CD4-positive, CD25-positive, alpha-beta regulatory T cell (primary cell): ENCODE measurements at places on chromosomes 6 and 20. TPM values are rescaled to one million over a fixed set of nuclear protein-coding genes. Genes with fewer than 3 reads are reported as not detected.

GRCh38 chr6:29502181-29502580, 14.4 kb upstream of the MAS1L start:
- H3K4me3 ChIP-seq, result no peak overlapping the region
- H3K4me1 ChIP-seq, result no peaks in the 10 kb centered on the region
- no peak overlapping the region for H3K27ac ChIP-seq
- H3K36me3 ChIP-seq, result no peaks in the 10 kb centered on the region
- peaks cover 8% of the 10 kb centered on the region for H3K27me3 ChIP-seq

The ENPP5 gene
- not detected for total RNA-seq

- H3K27ac ChIP-seq, result no peak overlapping the region
- no peaks in the 10 kb centered on the region for H3K36me3 ChIP-seq
- no peak overlapping the region for H3K4me3 ChIP-seq
- H3K27me3 ChIP-seq, result no peaks in the 10 kb centered on the region
- no peaks in the 10 kb centered on the region for H3K4me1 ChIP-seq
These were observed 86.8 kb downstream of the GJA1 start for GRCh38 chr6:121522265-121522664.

DNA sequence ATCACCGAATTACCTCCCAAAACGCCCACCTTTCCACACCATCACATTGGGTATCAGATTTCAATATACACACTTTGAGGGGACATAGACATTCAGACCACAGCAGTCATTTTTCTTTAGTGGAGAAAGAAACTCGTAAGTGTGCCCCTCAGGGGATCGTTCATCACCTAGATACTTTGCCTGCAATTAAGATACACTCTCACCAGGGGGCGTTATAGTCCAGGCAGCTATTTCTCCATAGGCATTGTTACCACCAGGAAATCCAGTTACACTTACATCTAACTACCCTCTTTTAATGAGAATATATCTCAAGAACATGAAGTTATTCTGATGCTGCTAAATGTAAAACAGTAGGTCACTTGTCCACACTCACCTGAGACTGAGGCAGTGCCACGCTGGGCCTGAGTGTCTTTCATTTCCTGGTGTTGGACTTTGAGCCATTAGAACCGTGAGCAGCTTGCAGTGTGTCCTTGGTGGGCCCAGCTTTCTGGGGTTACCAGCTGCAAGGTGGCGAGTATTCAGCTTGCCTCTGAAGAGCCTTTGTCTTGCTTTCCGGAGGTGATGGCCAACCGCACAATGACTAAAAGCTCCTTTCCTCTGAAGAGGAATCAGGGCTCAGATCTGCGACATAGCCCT, 35.1 kb upstream of the UNC93A start:
- no peak overlapping the region for H3K27ac ChIP-seq
- peaks cover under 1% of the 10 kb centered on the region for H3K27me3 ChIP-seq
- no peak for DNase-seq
- H3K36me3 ChIP-seq, result no peaks in the 10 kb centered on the region
- H3K4me1 ChIP-seq, result no peaks in the 10 kb centered on the region

GRCh38 chr20:53382263-53382844, 211.3 kb downstream of the ZNF217 start:
- DNase-seq, result no peak
- no peaks in the 10 kb centered on the region for H3K36me3 ChIP-seq
- no peaks in the 10 kb centered on the region for H3K27me3 ChIP-seq
- H3K4me3 ChIP-seq, result no peak overlapping the region
- no peak overlapping the region for H3K27ac ChIP-seq

The RNF182 gene
- not detected for total RNA-seq

The PRDM13 gene
- total RNA-seq, result not detected

- peaks cover 4% of the 10 kb centered on the region for H3K27me3 ChIP-seq
- no peaks in the 10 kb centered on the region for H3K36me3 ChIP-seq
- DNase-seq, result no peak
- H3K4me3 ChIP-seq, result no peak overlapping the region
- no peaks in the 10 kb centered on the region for H3K4me1 ChIP-seq
- H3K27ac ChIP-seq, result no peak overlapping the region
These were observed 47.6 kb upstream of the MANEA start for GRCh38 chr6:95529762-95530161.

The TMEM244 gene
- total RNA-seq, result 1.1 TPM

The ADGRF5 gene
- not detected for total RNA-seq

- no peak overlapping the region for H3K4me3 ChIP-seq
- H3K27me3 ChIP-seq, result no peaks in the 10 kb centered on the region
- no peaks in the 10 kb centered on the region for H3K4me1 ChIP-seq
- H3K36me3 ChIP-seq, result no peaks in the 10 kb centered on the region
These were observed 255.7 kb upstream of the THEMIS start for GRCh38 chr6:128156321-128157111.

The C6orf118 gene
- total RNA-seq, result not detected

DNA sequence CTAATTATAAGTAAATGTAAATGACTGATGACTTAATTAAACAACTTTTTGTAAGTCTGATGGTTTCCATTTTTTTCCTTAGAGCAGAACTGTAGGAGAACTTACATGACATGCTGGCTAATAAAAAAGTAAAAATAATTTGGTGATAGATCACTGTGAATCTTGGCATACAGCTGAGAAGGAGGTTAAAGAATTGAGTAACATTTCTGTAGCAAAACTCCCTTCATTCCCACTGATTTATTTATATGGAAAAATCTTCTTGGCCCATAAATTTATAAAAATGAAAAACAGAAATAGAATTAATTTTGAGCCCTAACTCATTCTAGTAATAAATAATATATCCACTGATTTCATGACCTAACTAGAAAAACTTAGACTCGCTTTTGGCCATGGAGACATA, 48.1 kb downstream of the SLC22A3 start:
- H3K27me3 ChIP-seq, result peaks cover 4% of the 10 kb centered on the region
- no peak overlapping the region for H3K27ac ChIP-seq
- no peaks in the 10 kb centered on the region for H3K36me3 ChIP-seq
- no peak overlapping the region for H3K4me3 ChIP-seq
- H3K4me1 ChIP-seq, result peaks cover 12% of the 10 kb centered on the region
- DNase-seq, result no peak

DNA sequence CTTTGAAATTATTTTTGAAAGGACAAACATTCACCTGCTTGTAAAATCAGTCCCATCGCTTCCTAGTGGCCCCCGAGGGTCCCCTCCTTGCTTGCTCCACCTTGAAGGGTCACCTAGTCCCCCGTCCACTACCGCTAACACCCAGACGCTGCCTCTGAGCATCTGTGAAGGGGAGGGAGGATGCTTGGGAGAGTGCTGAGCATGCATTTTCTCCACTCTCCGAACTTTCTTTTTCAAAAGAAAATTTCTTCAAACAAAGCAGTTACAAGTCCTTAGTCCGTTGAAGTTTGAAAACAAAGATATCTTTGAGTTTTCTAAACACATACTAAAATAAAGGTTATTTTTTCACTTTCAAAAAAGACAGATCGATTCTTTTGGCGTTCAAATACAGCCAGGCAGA, 224.3 kb upstream of the ARID1B start:
- no peak for DNase-seq
- no peaks in the 10 kb centered on the region for H3K27me3 ChIP-seq
- H3K27ac ChIP-seq, result no peak overlapping the region
- no peak overlapping the region for H3K4me3 ChIP-seq
- no peaks in the 10 kb centered on the region for H3K36me3 ChIP-seq
- no peaks in the 10 kb centered on the region for H3K4me1 ChIP-seq

GRCh38 chr6:144602523-144603180, 317.5 kb downstream of the UTRN start:
- no peaks in the 10 kb centered on the region for H3K4me1 ChIP-seq
- H3K27ac ChIP-seq, result no peak overlapping the region
- peak; percentile 41 for DNase-seq

The C20orf96 gene
- 1.1 TPM for total RNA-seq

- peak overlapping the region; percentile 97 for H3K4me3 ChIP-seq
- H3K4me1 ChIP-seq, result peaks cover 37% of the 10 kb centered on the region
- no peaks in the 10 kb centered on the region for H3K27me3 ChIP-seq
- no peaks in the 10 kb centered on the region for H3K36me3 ChIP-seq
These were observed 101.6 kb upstream of the PRSS16 start for GRCh38 chr6:27145731-27146455.

The BPIFA1 gene
- total RNA-seq, result not detected

DNA sequence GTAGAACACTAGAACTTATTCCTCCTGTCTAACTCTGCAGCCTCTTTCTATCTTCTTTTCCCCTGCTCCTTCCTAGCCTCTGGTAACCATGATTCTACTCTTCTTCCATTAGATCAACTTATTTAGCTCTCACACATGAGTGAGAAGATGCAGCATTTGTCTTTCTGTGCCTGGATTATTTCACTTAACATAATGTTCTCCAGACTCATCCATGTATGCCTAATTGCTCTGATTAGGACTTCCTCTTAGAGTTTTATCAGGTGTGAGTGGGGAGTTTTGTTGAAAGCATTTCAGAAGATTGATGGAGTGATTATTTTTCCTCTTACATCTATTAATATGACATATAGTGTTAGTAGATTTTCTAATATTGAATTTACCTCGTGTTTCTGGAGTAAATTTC, 140.4 kb downstream of the CDKAL1 start:
- H3K4me1 ChIP-seq, result no peaks in the 10 kb centered on the region
- no peak overlapping the region for H3K4me3 ChIP-seq
- no peaks in the 10 kb centered on the region for H3K36me3 ChIP-seq
- no peaks in the 10 kb centered on the region for H3K27me3 ChIP-seq

- H3K4me3 ChIP-seq, result no peak overlapping the region
- H3K27ac ChIP-seq, result no peak overlapping the region
- H3K27me3 ChIP-seq, result no peaks in the 10 kb centered on the region
- H3K36me3 ChIP-seq, result no peaks in the 10 kb centered on the region
- no peaks in the 10 kb centered on the region for H3K4me1 ChIP-seq
- no peak for DNase-seq
These were observed 326.4 kb upstream of the MARCKS start for GRCh38 chr6:113530769-113531168.

DNA sequence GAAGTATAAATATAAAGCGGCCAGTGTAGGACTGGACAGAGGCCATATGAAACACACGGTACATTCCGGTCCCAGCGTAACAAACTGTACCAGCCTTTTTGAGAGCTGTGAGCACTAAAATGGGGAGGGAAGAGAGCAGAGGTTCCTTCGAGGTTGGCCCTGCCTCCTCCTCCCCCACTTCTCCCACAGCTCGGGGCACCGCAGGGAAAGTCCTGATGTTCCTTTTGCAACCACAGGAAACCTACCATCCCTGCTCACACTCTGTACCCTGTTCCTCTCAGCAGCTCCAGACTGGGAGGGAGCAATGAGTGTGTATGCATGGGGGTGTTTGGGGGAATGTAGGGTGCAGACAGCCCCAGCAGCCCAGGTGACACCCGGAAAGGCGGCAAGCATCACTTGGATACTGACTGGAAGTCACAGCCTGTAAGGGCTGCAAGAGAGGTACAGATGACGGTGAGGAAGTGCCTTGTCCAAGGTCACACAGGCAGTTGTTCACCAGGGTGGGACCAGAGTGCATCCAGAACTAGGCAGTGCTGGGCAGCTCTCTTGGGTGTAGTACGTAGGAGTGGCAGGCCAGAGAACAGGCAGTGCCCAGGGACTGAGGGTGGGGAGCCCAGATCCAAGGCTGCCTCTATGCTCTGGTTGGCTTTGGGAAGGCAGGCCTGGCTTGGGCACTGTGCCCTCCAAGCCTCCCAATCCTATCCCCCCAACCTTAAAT, 11.0 kb upstream of the ARMC12 start:
- H3K4me3 ChIP-seq, result no peak overlapping the region
- no peaks in the 10 kb centered on the region for H3K36me3 ChIP-seq
- H3K27ac ChIP-seq, result peak overlapping the region; percentile 90
- no peaks in the 10 kb centered on the region for H3K27me3 ChIP-seq
- peaks cover 60% of the 10 kb centered on the region for H3K4me1 ChIP-seq
- DNase-seq, result no peak

DNA sequence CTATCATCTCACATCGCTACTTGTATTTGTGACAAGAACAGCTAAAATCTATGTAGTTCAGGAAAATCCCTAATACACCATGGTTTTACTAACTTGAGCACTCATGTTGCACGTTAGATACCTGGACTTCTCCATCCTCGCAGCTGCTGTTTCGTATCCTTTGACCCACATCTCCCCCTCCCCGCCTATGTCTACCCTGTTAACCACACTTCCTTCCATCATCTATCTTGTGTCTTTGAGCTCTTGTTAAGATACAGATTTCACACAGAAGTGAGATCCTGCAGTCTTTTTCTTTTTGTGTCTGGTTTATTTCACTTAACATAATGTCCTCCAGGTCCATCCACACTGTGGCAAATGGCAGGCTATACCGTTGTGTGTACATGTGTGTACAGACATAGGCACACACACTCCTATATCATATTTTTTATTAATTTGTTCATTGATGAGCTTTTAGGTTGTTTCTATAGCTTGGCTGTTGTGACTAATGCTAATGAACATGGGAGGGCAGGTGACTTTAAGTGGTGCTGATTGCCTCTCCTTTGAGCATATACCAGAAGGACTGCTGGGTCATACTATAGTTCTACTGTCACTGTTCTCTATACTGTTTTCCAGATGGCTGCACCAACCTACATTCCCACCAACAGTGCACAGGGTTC, 117.8 kb downstream of the WDR27 start:
- peaks cover 19% of the 10 kb centered on the region for H3K4me1 ChIP-seq
- H3K4me3 ChIP-seq, result peak overlapping the region; percentile 42
- peak overlapping the region; percentile 28 for H3K27ac ChIP-seq
- no peak for DNase-seq

The PCSK2 gene
- total RNA-seq, result not detected

DNA sequence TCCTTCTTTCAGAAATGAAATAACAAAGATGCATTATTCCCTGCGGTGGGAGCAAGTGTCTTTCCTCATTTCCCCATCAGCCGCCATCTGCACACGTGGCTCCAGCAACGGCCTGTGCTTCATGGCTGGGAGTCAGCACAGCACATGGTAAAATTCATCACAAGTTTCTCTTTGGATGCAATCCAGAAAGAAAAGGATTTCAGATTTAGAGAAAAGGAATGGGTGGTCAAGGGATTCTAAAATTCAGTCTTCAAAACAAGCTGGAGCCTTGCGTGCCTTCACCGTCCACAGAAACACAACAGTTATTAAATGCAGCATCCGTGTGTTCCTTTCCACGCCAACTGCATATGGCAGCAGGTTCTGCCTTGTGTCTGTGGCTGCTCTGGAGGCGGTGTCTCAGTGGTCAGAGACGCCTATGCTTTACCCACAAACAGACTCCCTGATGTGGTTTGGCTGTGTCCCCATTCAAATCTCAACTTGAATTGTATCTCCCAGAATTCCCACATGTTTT, 107.6 kb downstream of the THBS2 start:
- no peak overlapping the region for H3K27ac ChIP-seq
- no peaks in the 10 kb centered on the region for H3K36me3 ChIP-seq
- no peaks in the 10 kb centered on the region for H3K4me1 ChIP-seq
- no peaks in the 10 kb centered on the region for H3K27me3 ChIP-seq

The FAXC gene
- not detected for total RNA-seq

GRCh38 chr6:26163427-26164119, 76.3 kb downstream of the HFE start:
- no peak overlapping the region for H3K27ac ChIP-seq
- no peak overlapping the region for H3K4me3 ChIP-seq
- DNase-seq, result no peak
